NK-92 treated with Interleukin-12 subunit alpha and Interleukin-12 subunit beta, amount 100 ng/mL, for 24 hours (cell line): ENCODE measurements at places on chromosomes 11 and 22.

DNA sequence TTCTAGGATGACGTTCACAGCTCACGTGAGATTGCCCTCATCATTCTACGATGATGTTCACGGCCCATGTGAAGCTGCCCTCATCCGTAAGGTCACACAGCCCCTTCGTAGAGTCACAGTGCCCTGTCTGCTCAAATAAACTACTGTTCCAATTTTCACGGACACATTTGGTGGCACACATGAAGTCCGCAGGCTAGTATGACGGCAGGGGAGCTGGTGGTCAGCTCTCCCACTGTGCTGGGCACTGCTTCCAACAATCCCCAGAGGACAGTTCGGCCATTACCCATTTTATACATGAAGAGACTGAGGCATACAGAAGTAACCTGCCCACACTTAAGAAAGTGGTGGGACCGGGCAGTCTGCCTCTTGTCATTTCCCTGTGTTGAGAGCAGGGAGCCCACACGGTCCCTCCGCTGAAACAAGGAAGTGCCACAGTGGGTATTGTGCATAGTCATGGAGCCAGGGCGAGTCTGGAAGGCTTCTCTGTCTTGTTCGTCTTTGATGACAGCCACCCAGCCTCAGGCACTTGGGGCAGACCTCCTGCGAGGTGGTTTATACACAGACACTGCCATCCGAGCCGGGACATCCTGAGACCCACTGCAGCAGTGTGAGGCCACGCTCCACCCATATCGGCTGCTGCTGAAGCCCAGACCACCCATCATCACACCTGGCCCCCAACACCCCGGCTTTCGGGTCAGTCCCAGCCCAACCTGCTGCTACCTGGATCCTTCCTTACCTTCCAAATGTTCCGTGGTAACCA, 114.3 kb downstream of the PHF21B start:
- DNase-seq: no peak

DNA sequence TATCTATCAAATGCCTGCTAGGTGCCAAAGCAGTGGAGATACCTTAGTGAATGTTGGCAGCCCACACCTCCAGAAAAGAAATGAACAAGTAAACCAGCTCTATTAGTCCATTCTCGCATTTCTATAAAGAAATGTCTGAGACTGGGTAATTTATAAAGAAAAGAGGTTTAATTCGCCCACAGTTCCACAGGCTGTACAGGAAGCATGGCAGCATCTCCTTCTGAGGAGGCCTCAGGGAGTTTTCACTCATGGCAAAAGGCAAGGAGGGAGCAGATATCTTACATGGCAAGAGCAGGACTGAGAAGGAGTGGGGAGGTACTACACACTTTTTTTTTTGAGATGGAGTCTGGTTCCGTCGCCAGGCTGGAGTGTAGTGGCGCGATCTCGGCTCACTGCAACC, 18.7 kb upstream of the ZC3H12C start:
- DNase-seq: no peak

GRCh38 chr22:45072322-45072903, 62.6 kb upstream of the PHF21B start:
- DNase-seq: no peak

DNA sequence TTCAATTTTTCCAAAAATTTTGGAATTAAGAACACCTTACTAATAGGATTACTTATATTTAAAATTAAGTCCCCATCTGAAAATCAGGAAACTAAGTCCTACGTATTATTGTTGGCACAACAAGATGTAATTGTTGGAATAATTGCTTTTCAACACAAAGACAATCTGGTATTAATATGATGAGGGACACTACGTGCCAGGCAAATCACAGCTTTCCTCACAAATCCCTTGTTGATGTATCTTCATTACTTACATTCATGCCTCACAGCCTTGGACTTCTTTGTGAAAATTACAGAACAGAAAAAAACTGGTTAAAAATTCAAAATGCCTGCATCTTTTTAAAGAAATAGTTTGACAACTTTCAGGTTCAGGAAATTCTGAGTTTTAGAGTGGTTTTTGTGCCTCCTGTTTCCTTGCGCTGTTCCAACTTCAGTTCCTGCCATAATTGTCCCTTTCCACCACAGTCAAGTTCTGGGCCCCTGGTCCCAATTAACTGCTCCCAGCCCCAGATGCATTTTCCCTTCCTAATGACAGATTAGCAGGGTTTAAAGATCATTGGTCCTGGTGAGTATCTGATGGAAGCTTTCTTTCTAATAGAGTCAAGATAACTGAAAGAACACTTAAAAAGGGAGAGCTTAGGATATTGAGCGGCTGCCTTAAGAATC, 23.3 kb upstream of the CCDC34 start:
- DNase-seq: no peak

DNA sequence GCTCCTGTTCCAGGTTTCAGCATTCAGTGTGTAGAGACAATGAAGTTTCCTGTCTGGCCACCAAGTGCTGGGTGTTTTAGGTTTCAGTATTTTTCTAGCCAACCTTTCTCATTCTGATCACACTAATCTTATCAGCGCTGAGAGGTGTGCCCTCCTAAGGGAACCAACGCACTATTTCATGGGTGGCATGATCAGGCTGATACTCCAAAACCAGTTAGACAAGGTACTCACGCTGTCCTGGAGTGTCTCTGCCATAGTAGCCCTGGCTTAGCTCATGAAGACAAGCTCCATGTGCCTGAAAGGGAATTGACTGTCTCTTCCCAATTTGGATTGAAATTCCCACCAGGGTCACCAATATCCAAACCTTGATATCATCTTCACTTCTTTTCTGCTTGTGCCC, 8.0 kb upstream of the RAB38 start:
- DNase-seq: no peak

DNA sequence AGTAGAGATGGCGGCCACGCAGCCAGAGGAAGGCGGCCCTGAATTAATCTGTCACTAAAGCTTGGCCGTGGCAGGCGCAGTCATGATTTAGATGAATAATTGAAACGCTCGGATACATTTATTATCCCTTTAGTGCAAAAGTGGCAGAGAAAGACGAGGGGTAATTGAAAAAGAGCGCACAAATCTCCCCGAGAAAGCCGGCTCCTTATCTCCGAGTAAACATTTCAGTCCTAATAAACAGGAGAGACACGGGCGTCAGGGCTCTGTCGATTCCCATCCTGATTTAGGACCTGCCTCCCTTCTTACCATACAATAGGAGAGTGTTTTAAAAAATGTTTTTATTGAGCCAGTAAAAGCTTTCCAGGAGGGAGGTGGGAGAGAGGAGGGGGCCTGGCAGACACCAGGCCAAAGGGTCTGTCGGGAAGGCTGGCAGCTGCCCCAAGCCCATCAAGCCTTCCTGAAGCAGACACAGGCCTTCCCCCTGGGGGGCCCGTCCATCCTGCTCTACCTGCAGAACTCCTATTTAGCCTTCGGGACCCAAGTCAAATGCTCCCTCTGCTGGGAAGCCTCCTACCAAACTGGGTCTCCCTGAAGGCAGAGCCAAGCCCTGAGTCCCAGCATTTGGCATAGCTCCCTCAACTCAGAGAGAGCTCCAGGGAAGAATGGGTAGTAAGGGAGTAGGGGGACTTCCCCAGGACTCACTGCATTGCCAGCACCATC, 22.8 kb downstream of the OTUB1 start:
- DNase-seq: no peak

DNA sequence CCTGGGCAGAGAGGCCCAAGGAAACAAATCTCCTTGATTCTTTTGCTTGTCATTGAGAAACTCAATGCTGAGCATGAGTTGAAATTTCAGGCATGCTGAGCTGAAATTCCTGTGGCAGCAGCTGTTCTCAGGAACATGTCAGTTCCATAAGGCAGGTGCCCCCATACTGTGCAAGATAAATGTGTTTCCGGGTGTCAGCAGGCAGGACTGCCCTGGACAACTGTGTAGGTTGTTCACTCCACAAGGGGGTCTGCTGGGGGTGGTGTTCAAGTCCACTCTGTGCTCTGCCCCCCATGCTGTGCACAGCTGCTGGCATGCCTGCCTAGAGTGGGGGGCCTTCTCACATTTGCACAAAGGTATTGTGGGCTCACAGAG, 133.7 kb downstream of the CTTN start:
- DNase-seq: no peak

DNA sequence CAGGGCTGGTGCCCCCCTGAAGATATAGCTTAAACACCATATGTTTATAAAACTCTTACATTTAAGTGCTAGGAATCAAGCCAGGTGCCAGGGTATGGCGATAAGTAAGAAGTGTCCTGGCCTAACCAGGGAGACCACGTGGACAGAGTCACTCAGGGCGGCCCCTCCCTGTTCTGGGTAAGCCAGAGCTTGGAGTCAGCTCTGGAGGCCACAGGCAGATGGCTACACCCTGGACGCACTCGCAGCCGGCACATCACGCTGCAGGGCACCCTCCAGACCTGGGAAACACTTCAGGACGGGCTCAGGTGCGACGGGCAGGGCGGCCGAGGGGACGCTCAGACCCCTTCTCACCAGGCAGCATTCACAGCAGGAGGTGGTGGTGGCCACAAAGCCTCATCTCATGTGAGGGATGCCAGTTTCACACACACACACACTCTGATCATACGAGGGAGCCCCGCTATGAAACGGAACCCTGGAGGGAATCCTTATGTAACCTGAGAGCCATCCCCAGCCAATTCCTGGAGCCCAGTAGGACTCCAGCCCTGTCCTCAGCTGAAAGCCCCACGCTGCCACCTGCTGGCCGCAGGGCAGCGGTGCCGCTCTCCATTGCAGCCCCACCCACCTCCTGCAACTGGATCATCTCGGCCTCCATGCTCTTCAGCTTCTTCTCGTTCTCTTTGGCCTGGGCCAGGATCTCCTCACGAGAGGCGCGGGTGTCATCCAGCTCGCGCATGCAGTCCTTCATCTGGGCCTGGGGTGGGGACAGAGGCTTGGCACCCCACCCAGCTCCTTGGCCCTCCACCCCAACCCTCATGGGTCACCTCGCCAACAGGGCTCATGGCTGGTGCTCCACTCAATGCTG, 33.4 kb downstream of the APOL1 start:
- DNase-seq: peak; percentile 26
